ENCODE measurements at places on chromosomes 12 and 14. TPM values are rescaled to one million over a fixed set of nuclear protein-coding genes. Genes with fewer than 3 reads are reported as not detected.

- DNase-seq = no peak
Measured at GRCh38 chr12:27284021-27284420, 39.9 kb downstream of the STK38L start.

DNA sequence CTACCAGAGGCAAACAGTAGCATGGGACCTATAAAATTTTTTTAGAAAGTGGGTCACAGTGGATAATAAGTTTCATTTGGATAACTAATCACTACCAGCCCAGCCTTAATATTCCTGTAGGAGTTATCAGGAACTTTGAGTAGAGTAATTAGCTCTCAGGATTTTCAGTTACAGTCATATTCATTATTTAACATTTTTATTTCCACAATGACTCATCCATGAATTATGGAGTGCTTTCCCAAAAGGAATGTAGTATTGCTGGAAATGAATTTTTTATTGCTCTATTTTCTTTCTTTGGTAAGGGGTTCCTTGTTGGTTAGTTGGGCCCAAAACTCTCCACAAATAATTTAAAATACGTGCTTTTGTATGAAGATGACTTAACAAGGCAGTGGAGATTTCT, 53.7 kb downstream of the ERC1 start:
- DNase-seq = no peak

Gene TAS2R43
- 20.5 TPM for total RNA-seq

DNA sequence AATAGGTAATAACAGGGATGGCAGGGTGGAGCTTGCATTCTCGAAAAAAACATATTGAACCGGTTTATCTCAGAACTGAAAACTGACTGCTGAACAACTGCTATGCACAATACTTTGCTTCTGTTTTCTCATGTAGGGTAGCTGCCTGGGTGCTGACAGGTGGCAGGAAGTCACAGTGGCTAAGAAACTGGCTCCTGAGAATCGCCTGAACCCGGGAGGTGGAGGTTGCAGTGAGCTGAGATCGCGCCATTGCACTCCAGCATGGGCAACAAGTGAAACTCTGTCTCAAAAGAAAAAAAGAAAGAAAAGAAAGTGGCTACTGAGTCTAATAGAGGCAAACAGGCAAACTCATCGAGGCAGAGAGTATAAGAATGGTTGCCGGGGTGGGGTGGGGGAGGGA, 113.1 kb downstream of the CCDC60 start:
- no peak for DNase-seq

- no peak for DNase-seq
Measured at GRCh38 chr14:105541218-105541875, 15.0 kb downstream of the TMEM121 start.

- no peak for DNase-seq
Measured at GRCh38 chr14:96304956-96305355, 48.9 kb downstream of the BDKRB1 start.
